ENCODE measurements at places on chromosomes 1 and 21. TPM values are rescaled to one million over a fixed set of nuclear protein-coding genes. Genes with fewer than 3 reads are reported as not detected.

DNA sequence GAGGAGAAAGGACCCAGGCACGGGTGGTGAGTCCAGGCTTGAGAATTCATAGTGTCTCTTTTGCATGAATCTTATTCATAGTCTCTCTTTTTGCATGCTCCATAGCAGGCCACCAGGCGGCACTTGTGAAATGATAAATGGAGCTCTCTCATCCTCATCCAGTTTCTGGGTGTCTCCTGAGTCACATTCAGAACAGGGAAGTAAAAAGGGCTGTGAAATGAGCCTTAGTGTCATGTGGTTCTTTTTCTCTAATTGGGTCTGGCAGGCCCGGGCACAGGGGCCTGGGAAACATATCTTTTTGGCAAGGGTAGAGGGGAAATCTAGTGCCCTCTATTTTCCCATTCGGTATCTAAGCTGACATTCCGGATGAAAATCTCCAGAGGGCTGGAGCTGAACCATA lies 19.1 kb upstream of the NCF2 start:
- DNase-seq = peak; percentile 72

DNA sequence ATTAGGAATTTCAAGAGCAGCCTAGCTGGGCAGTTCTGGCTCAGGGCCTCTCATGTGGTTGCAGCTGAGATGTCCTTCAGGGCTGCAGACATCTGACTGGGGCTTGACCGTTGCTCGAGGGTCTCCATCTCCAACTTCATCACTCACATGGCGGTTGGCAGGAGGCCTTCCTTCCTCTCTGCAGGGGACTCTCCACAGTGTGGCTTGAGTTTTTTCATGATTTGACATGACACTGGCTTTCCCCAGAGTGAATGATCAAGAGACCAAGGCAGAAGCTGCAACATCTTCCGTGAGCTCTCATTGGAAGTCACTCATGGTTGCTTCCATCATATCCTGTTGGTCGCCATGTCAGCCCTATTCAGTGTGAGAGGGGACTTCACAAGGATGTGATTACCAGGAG lies 74.6 kb downstream of the RUNX3 start:
- no peak for DNase-seq

- no peak for DNase-seq
These were observed 44.0 kb downstream of the EIF2D start for GRCh38 chr1:206568256-206568655.

DNA sequence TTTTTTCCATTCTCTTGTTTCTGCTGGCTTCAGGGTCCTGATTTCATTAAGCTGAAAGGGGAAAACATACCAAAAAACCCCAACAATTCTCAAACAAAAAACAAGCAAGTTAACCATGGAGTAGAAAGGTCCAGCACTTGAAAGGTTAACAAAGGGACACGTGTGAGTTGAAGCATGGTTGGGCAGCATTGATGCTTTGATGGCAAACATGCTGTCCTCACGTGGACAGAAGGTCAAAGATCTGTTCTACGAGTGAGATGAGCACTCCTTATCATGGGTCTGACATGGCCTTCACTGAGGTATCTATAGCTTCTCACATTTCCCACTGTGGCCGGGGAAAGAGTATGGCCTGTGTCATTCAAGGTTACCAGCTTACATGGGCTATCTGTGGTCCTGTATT lies 394.9 kb downstream of the HHAT start:
- DNase-seq = no peak

DNA sequence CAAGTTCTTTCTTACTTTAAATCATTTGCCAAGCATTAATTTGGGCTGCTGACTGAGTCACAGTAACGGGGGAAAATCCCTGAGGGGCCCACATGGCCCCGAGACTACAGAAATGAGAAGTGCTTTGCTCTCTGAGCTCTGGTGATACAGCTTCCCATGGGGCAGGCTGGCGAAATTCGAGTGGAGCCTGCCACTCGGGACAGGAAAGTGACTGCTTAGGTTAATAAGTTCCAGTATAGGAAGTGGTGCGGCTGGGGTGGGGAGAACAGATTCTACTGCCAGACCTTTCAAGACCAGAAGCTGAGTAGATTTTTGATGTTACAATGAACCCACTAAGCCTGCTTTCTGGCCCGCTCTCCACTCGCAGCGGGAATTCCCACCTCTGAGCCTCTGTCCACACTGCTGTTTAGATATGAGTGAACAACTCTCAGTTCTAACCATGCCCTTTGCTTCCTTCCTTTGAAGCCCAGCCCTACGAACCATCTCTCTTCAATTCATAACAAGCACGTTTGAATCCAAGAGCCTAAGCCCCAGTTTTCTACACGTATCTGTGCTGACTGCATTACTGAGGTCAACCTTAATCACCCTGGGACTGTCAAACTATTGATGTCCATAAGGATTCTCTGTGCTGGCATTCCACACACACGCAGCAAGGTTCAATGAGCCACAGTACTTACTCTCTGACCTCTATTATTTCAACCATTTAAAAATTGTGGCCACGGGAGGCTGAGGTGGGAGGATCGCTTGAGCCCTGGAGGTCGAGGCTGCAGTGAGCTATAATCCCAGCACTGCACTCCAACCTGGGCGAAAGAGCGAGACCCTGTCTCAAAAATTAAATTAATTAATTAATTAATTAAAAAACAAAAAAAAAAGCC lies 9.6 kb downstream of the ZBTB17 start:
- no peak for DNase-seq

DNA sequence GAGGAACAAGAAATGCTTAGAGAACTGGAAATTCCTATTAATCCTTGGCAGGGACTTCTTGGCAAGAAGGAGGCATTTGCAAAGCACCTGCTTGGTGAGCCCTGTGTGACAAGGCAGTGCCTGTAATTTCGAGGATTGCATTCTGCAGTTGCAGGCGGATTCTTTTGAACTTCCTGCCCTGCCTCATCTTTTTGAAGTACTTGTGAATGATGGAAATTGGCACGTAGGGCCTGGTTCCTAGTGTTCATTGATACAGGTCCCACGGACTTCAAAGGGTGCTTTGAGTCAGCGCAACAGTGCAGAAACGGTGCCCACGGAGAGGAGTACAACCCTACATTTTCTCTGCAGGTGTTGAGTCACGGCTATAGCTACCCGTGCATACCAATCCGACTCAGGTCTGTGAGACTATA lies 6.4 kb downstream of the HUNK start:
- no peak for DNase-seq

DNA sequence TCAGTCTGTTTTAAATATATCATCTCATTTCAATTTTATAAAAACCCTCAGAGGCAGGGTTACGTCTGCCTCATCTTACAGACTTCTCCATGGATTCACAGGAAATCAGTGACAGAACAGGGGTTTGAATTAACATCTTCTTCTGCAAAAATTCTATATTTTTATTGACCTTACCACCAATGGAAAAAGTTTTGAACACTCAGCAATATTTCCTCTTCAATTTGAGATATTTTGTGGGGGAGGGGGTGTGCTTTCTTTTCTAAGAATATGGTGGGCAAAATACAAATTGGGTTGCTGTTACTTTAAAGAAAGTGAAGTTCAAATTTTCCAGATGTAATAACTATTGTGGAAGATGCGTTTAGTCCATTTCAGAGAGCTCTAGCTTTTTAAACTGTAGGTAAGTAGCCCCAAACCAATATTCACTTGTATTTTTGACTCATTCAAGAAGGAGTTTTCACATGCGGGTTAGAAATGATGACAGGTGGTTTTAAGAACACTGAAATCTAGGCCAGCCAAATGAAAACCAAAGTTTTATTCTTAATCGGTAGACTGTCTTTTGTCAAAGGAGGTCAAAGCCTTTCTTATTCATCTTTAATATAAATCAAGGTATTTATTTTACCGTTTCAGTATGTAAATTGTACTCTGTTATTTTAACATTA lies 17.4 kb downstream of the TGFB2 start:
- DNase-seq = no peak

DNA sequence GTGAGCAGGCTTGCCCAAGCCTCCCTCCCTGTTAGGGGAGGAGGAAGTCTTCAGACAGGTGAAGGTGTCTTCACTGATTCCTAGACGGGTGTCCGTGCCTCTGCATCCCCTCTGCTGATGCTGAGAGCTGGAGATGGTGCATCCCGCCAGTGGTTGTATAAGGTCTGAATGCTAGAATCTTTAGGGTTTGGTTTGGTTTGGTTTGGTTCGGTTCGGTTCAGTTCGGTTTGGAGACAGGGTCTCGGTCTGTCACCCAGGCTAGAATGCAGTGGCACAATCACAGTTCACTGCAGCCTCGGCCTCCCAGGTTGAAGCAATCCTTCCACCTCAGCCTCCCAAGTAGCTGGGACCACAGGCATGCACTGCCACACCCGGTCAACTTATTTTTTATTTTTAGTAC lies 153.6 kb downstream of the PGBD5 start:
- no peak for DNase-seq

- DNase-seq = peak; percentile 43
These were observed 1.2 kb downstream of the ETV3 start for GRCh38 chr1:157137046-157137407.

- no peak for DNase-seq
These were observed 16.1 kb upstream of the RBBP5 start for GRCh38 chr1:205137901-205138300.

GRCh38 chr1:182842265-182842664 lies 3.1 kb downstream of the DHX9 start:
- DNase-seq = no peak

DNA sequence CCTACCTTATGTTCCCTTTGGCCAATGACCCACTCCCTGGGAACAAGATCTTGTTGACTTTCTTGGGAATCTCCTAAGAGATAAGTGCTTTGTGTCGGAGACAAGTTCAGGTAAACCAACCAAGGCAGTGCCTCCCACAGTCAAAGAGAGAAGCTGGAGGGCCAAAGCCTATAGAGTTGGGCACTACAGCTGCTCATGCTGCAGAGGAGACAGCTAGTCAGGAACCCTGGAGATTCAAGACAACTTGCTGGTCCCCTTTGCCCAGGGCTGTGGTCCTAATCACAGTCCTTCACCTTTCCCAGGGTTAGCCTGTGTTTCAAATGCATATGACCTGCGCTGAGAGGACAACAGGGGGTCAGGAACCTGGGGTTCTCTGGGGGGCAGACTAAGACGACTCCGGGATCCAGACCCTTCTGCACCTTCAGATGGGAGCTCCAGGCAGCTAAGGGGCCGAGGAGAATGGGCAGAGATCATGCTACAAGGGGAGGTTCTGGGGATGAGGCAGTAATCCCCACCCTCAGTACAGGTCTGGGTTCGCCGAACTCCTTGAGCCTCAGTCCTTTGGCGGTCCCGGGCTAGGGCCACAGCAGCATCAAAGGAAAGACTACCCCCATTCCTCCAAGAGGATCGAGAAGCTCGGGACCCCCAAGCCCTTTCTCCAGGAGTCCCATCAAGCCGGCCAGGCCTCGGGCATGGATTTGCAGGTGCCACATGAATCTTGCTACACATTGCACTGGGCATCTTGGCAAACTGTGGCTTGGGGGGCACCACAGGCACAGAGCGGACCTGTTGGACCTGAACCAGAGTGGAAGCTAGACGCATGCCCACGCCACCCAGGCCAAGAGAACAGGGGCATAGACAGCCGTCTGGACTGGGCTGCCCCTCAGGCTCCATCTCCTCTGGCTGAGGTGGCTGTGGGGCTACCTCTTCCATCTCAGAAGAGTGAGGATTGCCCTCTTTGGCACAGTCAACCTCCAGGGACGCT lies 2.0 kb upstream of the USF1 start:
- no peak for DNase-seq

DNA sequence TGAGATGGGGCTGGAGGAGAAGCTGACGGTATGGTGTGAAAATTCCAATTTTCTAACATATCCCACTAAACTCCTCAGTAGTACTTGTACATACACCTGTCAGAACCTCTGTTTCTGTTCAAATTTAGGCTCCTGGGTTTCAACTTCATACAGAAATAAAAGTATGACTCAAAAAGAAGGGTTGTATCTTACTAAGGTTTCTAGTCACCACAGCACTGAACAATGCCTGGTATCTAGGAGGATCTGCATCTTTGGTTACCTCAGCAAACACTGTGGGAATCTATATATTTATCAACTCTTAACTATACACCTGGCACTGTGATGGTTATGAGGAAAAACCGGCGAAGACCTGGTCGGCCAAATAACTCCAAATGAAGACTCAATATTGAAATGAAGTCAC lies 13.8 kb downstream of the RBM34 start:
- no peak for DNase-seq

DNA sequence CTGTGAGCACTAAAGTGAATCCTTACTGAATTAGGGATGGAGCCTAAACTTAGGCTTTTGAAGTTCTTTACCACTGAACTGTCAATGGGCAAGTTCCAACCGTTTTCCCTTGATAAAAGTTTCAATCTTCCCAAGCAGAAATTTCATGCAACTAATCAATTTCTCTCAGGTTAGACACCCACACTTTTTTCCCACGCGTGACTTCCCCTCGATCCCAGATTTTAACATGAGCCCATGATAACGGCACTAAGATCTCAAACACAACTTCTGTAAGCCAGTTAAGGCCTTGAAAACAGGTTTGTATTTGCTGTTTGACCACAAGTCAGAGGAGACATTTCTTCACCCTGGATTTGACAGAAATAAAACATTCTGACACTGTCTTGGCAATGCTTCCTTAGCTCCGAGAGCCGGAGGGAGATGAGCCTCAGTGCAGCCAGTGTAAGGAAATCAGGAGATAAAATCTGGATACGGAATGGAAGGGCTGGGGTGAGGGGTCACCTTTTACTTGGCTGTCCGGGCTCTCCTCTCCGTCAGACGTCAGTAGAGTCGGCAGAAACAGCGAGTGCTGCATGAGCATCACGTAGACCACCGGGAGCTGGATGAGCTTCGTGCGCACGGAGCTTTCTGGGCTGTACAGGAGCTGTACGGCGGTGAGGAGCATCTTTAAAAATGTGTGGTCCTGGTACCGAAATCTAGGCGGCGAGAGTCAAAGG lies 39.7 kb downstream of the MRAP start:
- no peak for DNase-seq

The DNAJB4 gene
- 4.2 TPM for total RNA-seq

DNA sequence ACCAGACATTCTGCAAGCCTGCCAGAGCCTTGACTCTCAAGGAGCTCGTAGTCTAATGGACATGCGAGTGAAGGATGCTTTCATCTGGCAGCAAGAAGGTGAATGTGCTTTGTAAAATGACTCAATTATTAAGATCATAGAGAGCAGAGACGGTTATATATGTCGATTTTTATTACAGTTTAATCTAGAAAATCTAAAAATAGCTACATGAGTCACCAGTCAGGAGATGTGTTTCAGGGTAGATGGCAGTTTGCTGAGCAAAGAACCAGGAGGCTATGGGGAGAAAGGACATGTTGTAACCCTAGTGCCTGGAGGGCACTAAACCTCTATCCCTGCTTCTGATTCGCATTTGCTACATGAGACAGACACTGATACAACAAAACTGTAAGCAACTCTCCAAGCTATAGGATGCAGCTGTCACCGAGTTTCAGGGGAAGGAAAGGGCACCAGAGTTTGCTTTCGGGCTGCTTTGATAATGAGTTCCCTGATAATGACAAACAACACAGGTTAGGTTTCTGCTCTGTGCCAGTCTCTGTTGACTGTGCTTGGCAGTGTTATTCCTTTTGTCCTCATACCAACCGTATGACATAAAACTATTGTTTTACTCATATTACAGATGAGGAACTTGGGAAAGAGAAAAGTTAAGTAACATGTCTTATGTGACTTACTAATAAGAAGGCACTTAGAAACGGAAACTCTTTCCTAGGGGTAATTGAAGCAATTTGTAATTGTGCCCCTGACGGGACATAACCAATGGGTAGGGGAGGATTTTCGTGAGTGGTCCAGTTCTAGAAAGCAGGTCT lies 43.2 kb downstream of the C1orf198 start:
- peak; percentile 77 for DNase-seq

- DNase-seq = no peak
These were observed 129.8 kb downstream of the S1PR1 start for GRCh38 chr1:101366513-101367215.

GRCh38 chr21:43938751-43939442 lies 73.2 kb upstream of the TRAPPC10 start:
- peak; percentile 75 for DNase-seq

GRCh38 chr1:173529106-173529505 lies 52.0 kb downstream of the PRDX6 start:
- no peak for DNase-seq

The C8A gene
- not detected for total RNA-seq

All from HT-29 (cell line).